T-helper 17 cell (primary cell): ENCODE measurements at places on chromosomes 1 and 21. TPM values are rescaled to one million over a fixed set of nuclear protein-coding genes. Genes with fewer than 3 reads are reported as not detected.

Gene SELENBP1
- not detected for total RNA-seq

Gene GBP7
- not detected for total RNA-seq

GRCh38 chr1:100328133-100328532, 24.2 kb upstream of the CDC14A start:
- H3K4me1 ChIP-seq, result peaks cover 5% of the 10 kb centered on the region
- H3K4me3 ChIP-seq, result no peak overlapping the region
- no peak for DNase-seq
- H3K27me3 ChIP-seq, result no peaks in the 10 kb centered on the region
- H3K27ac ChIP-seq, result no peak overlapping the region
- no peaks in the 10 kb centered on the region for H3K36me3 ChIP-seq

DNA sequence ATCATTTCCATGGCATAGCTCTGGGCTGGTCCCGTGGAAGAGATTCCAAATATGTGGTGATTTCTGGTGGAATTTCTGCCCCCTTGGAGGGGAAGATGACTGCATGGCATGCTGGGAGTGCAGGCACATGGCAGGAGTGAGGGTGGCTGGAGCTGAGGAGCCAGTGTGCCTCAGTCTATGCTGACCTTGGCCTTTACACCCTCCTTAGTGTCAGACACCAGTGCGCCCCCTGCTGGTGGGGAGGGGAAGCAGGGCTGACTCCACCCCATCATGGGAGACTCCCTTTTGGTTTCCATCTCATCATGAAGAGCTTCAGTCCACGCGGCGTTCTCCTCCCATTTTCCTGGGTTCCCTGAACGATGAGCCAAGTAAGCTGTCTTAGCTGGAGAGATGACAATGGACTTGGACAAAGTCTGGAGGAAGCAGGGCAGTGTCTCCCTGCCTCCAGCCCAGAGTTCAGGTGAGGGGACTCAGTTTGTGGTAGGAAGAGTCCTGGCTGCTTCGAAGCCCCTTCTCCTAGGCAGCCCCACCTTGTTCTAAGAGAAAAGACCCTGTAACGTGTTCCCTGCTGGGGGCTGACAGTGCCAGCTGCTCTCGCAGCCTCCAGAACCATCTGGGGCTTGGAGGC, 10.3 kb downstream of the ALX3 start:
- peaks cover 5% of the 10 kb centered on the region for H3K36me3 ChIP-seq
- peaks cover 8% of the 10 kb centered on the region for H3K4me1 ChIP-seq
- DNase-seq, result peak; percentile 72
- no peak overlapping the region for H3K27ac ChIP-seq
- peaks cover 11% of the 10 kb centered on the region for H3K27me3 ChIP-seq

- H3K4me3 ChIP-seq, result no peak overlapping the region
- peaks cover 31% of the 10 kb centered on the region for H3K27me3 ChIP-seq
- H3K36me3 ChIP-seq, result no peaks in the 10 kb centered on the region
- H3K27ac ChIP-seq, result no peak overlapping the region
- DNase-seq, result no peak
Observed at GRCh38 chr21:34635307-34635706, 20.4 kb upstream of the RCAN1 start.

Gene OR10Z1
- total RNA-seq, result not detected

DNA sequence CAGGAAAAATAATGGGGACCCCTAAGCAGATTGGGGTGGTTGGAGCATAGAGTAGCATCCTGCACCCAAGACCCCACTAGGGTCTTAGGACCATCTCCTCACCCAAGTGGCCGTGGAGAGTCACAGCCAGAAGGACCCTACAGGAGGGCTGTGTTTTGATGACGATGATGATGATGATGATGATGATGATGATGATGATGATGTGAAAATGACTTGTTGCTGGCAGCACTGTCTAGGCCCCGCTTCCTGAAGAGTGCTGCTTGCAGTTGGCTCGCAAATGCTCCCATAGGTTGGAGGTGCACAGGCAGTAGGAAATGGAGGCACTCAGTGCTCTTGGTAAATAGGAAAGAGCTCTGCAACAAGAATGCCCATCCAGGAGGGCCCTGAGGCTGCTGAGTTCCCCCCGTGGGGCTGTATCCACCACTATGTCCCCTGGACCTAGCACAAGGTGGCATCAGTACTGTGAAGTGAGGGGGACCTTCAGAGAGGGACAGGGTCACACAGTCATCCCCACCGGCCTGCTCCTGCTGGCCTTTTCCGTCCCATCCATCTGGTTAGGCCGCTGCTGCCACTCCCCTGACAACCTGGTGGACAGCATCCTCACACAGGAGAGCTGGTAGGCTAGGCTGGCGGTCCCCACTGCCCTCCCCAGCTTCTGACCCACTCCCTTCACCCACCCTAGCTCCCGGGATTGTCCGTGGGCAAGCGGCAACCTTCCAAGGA, 139.6 kb downstream of the FOXD2 start:
- H3K27ac ChIP-seq, result no peak overlapping the region
- no peaks in the 10 kb centered on the region for H3K4me1 ChIP-seq
- H3K4me3 ChIP-seq, result no peak overlapping the region
- H3K27me3 ChIP-seq, result peaks cover 70% of the 10 kb centered on the region
- H3K36me3 ChIP-seq, result peaks cover 3% of the 10 kb centered on the region

DNA sequence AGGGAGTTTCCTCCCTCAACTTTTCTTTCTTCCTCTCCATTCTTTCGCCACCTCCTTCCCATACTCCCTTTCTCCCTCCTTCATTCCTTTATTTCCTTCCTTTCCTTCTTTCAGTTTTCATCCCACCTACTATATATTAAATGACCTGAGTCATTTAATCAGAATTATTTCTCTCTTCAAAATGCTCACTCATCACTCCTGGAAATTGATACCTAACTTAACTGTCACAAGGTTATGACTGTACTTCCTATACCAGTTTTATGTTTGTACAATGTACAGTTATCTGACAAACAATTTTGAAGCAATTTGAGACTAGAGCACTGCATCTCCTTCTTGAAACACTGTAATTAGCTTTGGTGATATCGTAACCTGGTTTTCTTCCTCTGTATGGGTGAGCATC, 41.4 kb downstream of the NEXN start:
- DNase-seq, result no peak
- peaks cover 3% of the 10 kb centered on the region for H3K36me3 ChIP-seq
- no peaks in the 10 kb centered on the region for H3K27me3 ChIP-seq
- peak overlapping the region; percentile 0 for H3K27ac ChIP-seq
- peaks cover 7% of the 10 kb centered on the region for H3K4me1 ChIP-seq
- no peak overlapping the region for H3K4me3 ChIP-seq

- H3K4me3 ChIP-seq, result no peak overlapping the region
- H3K27ac ChIP-seq, result no peak overlapping the region
- H3K27me3 ChIP-seq, result no peaks in the 10 kb centered on the region
Observed at GRCh38 chr1:35835398-35835797, 27.6 kb downstream of the AGO4 start.

Gene C1orf53
- not detected for total RNA-seq

DNA sequence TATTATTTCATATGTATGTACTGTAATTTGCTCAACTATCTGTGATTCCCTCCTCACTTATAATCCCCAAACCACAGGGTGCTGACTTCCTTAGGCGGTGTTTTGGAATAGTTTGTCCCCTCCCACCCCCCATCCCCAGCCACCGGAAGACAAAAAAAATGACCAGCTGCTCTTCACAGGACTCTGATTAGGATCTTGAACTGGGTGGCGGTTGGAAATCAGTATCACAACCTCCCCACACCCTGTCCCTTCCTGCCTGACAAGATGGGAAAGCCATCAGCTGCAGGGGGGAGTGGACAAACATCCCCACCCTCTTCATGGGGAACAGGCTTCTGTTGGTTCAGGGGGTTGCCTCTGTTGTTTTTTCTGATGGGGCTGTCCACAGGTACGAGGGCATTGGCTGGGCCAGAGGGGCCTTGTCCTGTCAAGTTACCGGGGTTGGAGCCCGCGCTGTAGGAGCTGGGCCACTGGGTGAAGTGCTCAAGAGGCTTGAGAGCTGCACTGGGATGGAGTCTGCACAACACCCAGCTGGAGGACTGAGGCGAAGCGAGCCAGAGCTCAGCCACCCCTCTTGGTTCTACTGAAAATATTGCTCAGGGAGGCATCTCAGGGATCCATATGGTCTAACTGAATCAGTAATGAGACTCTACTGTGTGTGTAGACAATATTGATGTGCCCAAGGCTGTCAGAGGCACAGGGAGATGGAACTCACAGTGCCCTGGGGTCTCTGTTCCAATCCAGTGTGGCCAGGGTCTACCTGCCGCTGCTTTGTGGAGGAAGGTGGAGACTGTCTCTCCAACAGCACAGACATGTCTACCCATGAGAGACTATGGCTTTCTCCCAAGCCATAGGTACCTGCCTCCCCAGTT, 28.2 kb downstream of the NAV1 start:
- peaks cover 2% of the 10 kb centered on the region for H3K4me1 ChIP-seq
- peaks cover 2% of the 10 kb centered on the region for H3K36me3 ChIP-seq
- no peak for DNase-seq
- H3K27ac ChIP-seq, result no peak overlapping the region
- H3K4me3 ChIP-seq, result no peak overlapping the region
- no peaks in the 10 kb centered on the region for H3K27me3 ChIP-seq

GRCh38 chr1:34028381-34029055, 136.5 kb downstream of the CSMD2 start:
- peaks cover 5% of the 10 kb centered on the region for H3K4me1 ChIP-seq
- H3K36me3 ChIP-seq, result no peaks in the 10 kb centered on the region
- H3K4me3 ChIP-seq, result no peak overlapping the region
- DNase-seq, result no peak
- H3K27me3 ChIP-seq, result peaks cover 67% of the 10 kb centered on the region

- no peak overlapping the region for H3K27ac ChIP-seq
- H3K27me3 ChIP-seq, result peaks cover 19% of the 10 kb centered on the region
- no peak for DNase-seq
- no peak overlapping the region for H3K4me3 ChIP-seq
- H3K36me3 ChIP-seq, result peaks cover 6% of the 10 kb centered on the region
Observed at GRCh38 chr1:8259498-8260290, 58.2 kb upstream of the SLC45A1 start.

- no peak overlapping the region for H3K27ac ChIP-seq
- no peaks in the 10 kb centered on the region for H3K27me3 ChIP-seq
- H3K4me3 ChIP-seq, result no peak overlapping the region
- H3K4me1 ChIP-seq, result no peaks in the 10 kb centered on the region
- DNase-seq, result no peak
Observed at GRCh38 chr1:70656361-70656760, 245.3 kb downstream of the CTH start.

DNA sequence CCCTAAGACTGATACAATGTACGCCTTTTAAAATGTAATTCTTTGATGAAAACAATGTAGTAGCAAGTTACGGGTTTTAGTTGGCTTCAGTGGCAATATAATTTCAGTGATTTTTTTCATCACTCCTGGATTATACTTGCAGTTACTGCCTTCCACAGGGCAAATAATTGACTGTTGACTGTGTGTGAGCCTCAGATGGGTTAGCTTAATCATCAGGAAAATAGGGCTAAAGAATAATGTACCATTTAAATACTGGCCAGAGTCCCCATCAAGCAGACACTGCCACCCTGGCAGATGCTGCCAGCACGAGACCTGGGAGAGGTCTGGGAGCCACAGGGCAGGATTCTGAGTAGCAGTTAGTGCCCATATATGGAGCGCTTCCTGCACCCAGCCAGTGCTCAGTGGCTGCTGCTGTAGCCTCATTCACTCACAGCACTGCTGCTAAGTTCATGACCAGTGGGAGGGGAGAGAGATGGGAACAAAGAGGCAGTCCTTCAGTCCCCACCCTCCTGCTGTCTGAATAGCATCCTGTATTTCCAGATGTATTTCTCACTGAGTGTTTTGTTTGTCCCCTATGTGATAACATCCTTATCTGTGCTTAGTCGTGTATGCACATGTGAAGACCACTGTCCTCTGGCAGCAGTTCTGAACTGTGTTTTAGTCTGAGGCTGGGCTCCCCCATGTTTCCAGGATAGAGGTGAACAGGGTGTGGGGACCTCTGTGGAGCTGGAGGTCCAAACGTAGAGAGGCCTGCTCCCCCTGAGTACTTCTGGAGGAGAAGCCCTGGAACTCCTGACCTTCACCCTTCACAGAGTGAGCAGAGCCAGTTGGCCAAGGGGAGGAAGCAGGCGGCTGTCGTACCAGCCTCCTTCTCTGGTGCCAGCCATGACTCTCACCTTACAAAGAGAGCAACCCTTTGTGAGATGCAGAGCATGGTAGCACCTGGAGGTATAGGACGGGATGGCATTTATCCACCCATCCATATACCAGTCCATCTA, 80.4 kb downstream of the ADARB1 start:
- peaks cover 39% of the 10 kb centered on the region for H3K4me1 ChIP-seq
- H3K36me3 ChIP-seq, result peaks cover 3% of the 10 kb centered on the region
- H3K27ac ChIP-seq, result peak overlapping the region; percentile 1
- no peak for DNase-seq
- H3K27me3 ChIP-seq, result no peaks in the 10 kb centered on the region

- H3K36me3 ChIP-seq, result no peaks in the 10 kb centered on the region
- no peak overlapping the region for H3K27ac ChIP-seq
- peaks cover 16% of the 10 kb centered on the region for H3K27me3 ChIP-seq
- H3K4me1 ChIP-seq, result no peaks in the 10 kb centered on the region
Observed at GRCh38 chr1:168709405-168710363, 19.3 kb downstream of the DPT start.

- H3K4me1 ChIP-seq, result peaks cover 20% of the 10 kb centered on the region
- H3K27ac ChIP-seq, result no peak overlapping the region
- H3K27me3 ChIP-seq, result no peaks in the 10 kb centered on the region
- peaks cover 3% of the 10 kb centered on the region for H3K36me3 ChIP-seq
Observed at GRCh38 chr1:9263984-9264872, 28.5 kb upstream of the SPSB1 start.

GRCh38 chr1:43719063-43719462, 11.7 kb downstream of the ST3GAL3 start:
- H3K27ac ChIP-seq, result no peak overlapping the region
- peaks cover 13% of the 10 kb centered on the region for H3K4me1 ChIP-seq
- no peak overlapping the region for H3K4me3 ChIP-seq
- H3K36me3 ChIP-seq, result no peaks in the 10 kb centered on the region
- H3K27me3 ChIP-seq, result no peaks in the 10 kb centered on the region
- DNase-seq, result no peak

- peaks cover 6% of the 10 kb centered on the region for H3K36me3 ChIP-seq
- H3K27me3 ChIP-seq, result peaks cover 6% of the 10 kb centered on the region
- no peak for DNase-seq
- peaks cover 13% of the 10 kb centered on the region for H3K4me1 ChIP-seq
Observed at GRCh38 chr1:111732718-111733117, 6.5 kb downstream of the INKA2 start.

- H3K4me3 ChIP-seq, result no peak overlapping the region
- no peaks in the 10 kb centered on the region for H3K27me3 ChIP-seq
- DNase-seq, result no peak
Observed at GRCh38 chr1:171366816-171367215, 52.8 kb downstream of the FMO4 start.

Gene CATSPERE
- total RNA-seq, result 0.18 TPM

DNA sequence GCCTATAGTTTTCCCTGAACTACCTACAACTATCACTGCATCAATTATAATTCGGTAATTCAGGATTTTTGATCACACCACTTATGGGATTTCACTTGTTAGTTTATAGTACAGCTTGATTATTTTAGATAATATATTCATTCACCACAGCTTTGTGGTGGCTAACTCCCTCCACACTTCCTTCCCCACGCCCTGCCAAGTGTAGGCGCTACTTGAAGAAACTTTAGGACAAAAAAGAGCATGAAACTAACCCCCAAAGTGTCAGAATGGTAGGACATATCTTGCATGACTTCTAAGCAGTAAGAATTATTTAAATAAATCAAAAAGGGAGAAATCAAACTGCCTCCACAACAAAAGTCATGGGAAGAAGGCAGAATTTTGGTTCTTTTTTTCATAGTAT, 70.1 kb downstream of the LHX9 start:
- peaks cover 2% of the 10 kb centered on the region for H3K36me3 ChIP-seq
- H3K4me3 ChIP-seq, result no peak overlapping the region
- H3K27ac ChIP-seq, result no peak overlapping the region
- H3K4me1 ChIP-seq, result no peaks in the 10 kb centered on the region
- peaks cover 23% of the 10 kb centered on the region for H3K27me3 ChIP-seq

Gene PTGFR
- not detected for total RNA-seq
